ENCODE measurements at places on chromosomes 5 and 9.

DNA sequence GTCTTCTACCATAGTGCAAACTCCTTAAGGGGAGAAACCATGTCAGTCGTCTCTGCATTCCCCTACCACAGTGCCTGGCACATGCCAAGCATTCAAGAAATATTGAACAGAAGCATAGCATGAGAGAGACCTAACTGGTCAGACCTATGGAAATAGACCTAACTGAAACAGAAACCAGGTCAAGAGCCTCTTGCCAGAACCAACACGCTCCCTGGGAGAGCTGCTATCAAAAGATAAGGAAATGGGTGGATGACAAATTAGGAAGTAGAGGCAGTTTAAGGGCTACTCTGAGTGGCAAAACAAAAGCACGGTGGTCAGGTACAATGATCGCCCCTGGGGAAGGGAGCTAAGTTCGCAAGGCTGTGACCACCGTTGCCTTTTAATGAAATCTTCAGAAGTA, 66.0 kb upstream of the SMIM15 start:
- DNase-seq = no peak

GRCh38 chr5:107381189-107381856, 289.4 kb downstream of the EFNA5 start:
- no peak for DNase-seq

GRCh38 chr9:121626012-121626411, 25.4 kb upstream of the DAB2IP start:
- no peak for DNase-seq

DNA sequence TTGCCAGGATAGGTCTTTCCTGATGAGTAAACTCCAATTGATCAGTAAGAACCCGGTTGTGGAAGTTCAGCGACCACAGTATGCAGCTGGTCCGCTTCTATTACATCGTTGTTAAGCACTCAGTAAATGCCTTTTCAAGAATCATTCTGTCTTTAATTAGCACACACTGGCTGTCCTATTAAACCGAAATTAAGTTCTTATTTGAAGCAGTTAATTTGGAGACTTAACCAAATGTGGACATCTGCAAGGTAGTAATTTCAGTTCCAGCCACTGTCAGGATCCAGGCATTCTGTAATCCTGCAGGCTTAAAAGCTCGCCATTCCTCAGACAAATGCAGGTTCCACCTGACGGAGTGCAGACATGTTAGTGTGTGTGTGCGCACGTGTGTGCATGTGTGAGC, 254.6 kb downstream of the IRX2 start:
- DNase-seq = no peak

DNA sequence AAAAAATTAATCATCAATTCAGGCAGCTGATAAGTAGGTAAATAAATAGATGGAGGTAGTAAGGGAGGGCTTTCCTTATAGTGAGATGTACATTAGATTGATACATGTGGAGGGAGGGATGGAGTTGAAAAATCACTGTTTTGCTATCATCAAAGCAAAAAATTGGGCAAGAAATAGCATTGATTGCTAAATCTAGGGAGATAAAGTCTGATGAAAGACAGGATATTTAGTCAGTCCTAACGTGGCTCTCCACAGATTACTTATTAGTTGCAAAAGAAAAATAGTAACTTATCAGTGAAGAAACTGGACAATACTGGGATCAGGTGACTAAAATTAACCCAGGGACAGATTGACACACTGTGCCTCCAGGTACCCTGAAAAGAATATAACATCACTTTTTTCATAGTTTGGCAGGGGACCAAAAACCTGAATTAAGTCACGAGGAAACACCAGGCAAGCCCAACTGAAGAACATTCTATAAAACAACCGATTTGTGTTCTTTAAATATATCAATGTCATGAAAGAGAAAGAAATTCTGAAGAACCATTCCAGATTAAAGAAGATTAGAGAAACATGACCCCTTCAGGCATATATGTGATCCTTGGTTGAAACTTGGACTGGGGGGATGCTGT, 27.1 kb upstream of the GOLPH3 start:
- no peak for DNase-seq

DNA sequence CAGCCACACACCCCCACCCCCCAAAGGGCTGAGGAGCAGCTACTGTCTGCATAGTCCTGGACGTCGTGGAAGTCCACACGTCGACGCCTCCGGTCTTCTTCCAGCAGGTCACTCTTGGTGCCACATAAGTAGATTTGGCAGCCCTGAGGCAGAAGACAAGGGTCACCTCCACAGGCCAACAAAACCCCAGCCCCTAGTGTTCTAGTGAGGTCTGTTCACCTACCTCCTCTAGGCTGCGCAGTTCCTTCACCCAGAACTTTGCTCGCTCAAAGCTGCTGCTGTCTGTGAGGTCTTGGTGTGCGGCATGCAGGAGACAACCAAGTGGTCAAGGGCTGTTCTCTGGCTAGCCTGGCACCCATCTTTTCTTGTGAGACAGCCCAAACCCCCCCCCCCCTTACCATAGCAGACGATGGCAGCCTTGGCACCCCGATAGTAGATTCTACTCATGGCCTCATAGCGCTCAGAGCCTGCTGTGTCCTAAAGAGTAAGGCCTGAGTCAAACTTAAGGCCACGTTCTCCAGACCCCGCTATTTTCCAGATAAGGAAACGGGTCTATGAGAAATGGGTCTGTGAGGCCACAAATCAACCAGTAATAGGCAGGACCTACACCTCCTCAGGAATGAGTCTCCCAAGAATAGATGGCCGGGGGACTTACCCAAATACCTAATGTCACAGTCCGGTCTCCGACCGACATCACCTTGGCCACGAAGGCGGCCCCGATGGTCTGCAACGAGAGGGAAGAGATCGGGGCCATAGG, 987 bp downstream of the RAB24 start:
- DNase-seq = no peak

GRCh38 chr9:24351258-24351657, 194.4 kb downstream of the IZUMO3 start:
- DNase-seq = no peak

DNA sequence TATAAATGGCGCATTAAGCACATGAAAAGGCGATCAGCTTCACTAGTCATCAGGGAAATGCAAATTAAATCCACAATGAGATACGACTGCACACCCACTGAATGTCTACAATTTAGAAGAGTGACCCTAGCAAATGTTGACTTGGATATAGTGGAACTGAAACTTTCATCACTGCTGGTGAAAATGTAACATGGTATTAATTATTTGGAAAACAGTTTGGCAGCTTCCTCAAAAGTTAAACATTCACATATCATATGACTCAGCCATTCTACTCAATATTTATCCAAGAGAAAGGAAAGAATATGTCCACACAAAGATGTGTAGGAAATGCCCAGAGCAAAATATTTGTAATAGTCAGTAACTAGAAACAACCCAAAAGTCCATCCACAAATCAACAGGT, 146.5 kb downstream of the LPAR1 start:
- no peak for DNase-seq

DNA sequence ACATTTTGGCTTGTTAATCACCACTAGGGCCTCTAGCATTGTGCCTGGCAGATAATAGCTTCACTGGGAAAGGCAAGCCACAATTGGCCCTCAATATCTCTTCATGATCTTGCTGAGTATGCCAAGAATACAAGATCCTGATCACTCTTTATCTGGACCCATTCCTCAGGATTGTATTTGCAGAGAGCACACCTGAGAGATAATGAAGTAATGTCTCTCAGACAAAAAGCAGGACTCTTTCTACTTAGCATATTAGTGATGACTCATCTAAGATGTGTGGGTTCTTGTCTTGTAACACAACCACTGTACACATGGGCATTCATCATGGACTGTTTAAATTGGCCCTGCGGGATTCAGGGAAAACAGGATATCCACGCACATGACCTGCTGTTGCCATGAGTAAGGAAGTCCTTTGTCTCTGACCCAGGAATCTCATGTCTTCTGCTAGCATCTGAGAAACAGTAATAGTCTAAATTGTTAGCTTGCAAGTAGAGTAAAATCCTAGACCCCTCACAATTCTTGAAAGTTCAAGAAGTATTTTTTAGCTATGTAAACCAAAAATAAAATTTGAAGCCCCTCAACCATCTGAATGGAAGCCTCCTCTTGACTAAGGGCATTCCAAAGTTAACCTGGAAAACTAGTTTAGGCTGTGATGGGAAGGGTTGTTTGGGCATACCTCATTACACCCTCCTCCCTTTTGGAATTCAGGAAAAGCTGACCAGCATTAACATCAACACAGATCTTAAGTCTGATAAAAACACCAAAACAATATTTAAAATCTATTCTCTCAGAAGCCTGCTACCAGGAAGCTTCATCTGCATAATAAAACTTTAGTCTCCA, 28.0 kb upstream of the NFIL3 start:
- DNase-seq = no peak

DNA sequence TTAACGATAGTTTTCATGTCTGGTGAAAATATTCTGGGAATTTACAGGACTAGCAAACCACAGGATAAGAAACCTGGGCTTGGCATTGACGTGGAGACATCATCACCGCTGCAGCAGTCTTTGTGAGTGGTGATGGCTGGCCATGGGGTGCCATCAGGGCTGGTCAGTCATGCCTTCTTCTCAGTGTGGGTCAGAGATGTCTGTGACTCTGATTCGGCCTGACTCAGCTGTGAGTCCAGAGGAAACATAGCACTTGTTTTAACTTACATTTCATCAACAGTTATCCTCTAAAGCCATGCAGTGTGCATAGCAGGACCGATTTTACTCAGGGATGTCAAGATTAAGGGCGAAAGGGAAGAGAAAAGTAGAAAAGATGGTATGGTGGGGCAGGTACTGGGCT, 33.2 kb upstream of the CYFIP2 start:
- DNase-seq = no peak

DNA sequence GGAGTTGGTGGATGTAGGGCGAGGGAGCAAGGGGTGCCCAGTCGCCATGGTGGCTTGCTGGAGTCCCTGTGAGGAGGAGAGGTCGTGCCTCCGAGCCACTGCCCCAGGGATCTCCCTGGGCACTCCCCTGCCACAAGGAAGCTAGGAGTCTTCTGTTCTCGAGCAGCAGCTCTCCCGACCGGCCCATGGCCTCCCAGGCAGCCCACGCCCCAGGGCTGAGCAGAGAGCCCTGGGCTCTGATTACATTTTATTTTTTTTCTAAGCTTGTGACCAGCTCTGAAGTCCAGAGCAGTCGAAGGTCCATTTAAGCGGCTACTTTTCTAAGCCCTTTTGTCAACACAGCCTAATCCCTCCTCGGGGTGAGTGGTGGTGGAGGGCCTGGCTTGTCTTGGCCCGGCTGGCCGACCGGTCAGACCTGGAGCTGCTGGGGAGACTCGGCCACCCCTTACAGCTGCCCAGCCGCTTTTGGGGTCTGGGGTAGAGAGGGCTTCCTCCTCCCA, 2.1 kb downstream of the RXRA start:
- no peak for DNase-seq

DNA sequence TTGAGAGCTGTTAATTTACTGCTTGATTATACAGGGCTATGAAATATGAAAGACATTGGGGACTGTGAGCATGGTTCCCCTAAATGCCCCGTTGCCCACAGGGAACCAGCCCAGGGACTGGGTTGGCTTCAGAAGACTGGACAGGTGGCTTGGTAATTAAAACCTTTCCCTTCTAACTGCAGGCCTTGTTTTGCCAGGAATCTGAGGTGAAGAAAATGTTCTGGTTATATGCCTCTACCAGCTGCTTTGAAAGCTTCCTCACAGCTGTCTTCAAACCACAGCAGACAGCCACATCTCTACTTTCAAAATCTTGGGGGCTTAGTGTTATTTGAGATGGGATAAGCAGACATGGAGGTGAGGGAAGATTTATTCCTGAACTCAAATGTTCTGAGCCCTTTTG, 153.3 kb upstream of the SPRY4 start:
- no peak for DNase-seq

DNA sequence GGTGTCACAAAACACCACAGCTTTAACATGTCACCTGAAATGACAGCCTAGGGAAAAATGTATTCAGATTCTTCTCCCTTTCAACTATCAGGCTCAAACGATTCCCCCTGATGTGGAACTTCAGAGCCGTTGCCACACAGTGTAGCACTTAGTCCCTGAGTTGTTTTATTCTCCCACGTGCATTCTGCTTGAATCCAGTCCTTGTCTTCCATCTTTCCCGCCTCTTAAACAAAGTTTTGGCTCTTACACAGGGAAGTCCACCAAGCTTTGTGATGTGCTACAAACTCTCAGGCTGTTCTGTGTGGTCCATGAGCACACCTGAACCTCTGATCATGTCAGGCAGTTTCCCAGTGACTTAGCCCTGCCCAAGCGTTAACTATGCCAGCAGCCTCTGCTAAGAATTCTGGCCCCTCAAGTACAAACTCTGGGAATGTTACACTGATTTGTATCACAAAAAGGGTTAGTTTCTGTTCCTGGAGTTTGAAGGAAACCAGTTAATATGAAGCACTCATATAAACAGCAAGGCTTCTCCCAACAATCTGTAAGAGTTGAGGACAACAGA, 45.8 kb upstream of the RNF38 start:
- no peak for DNase-seq

DNA sequence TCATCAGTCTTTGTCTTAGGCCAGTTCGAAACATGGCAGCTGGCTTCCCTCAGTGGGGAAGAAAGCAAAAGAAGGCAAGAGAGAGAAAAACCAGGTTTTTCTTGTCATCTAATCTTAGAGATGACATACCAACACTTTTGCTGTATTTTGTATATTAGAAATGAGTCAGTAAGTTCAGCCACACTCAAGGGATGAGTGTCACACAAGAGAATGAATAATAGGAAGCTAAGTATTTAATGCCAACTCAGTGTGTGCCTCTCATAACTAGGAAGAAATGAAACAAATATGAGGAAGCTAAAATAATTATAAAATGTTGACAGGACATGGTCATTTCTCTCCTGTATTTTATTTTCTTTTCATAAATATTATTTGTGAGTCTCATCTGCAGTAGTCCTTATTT, 65.3 kb downstream of the CDH12 start:
- DNase-seq = no peak

- DNase-seq = peak; percentile 55
Measured at GRCh38 chr5:93510626-93511380, 70.2 kb downstream of the NR2F1-AS1 start.

DNA sequence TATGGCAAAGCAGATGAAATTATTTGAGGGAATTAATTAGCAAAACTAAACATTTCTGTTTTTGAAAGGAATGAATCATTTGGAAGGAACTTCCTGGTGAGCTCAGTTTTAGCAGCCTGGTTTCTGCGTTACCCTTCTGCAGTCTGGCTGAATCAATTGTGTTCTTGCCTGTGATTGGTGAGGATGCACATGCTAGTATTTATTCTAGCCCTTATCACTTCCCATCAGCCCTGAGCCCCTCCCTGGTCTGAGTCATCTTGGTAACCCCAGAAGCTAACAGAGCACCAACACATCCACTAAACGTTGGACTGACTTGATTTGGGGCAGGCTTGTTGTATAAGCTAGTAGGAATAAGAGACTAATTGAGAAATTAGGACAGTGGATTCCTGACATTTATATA, 6.6 kb downstream of the TJP2 start:
- no peak for DNase-seq
